ENCODE measurements at places on chromosomes 2 and 18.

DNA sequence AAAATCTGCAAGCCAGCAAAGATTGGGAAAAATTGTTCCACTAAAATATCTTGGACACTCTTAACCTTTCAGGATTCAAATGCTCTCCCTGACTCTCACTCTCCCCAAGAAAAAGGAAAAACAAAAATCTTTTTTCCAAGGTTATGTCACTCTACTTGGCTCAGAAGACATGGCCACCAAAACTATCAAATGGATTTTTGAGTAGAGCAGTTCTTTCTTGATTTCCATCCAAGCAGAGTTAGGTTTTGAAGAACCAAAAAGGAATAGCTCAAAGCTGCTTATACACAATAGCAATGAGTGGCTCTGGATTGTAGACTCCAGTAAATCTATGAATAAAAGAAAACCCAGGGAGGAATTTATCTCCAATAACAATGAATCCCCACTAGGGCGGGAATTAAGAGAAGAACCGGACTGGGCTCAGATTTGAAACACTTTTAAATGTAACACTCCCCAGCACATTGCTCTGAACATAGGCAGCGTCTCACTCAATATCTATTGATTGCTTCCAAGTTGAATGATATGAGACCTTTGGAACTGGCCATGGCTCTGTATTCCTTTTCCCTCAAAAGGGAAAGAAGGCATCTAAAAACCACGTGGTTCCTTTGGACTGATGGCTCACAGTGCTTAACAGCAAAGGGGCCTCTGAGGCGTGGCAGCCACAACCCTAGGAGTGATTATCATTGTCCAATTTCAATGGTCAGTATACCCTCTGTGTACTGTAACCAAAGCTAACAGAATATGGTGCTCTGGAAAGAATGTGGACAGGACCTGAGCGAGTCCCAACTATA, 68.3 kb downstream of the SPRED2 start:
- DNase-seq: no peak

DNA sequence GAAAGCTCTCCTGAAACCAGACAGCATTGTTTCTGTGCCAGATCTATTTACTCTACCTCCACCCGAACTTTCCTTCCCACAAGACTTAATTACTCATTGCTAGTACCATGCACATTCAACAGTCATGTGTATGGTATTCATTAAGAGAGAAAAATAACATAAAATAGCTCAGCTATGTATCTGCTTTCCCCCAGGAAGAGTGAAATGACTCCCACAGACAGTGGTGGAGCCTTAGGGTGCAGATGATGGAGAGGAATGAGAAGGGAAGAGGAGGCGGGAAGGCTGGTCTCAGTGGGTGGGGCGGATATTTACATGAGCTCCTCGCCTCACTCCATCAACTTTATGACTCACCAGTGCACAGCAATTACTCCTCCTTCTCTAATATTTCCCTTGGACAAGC, 724.5 kb downstream of the EPHA4 start:
- DNase-seq: no peak

DNA sequence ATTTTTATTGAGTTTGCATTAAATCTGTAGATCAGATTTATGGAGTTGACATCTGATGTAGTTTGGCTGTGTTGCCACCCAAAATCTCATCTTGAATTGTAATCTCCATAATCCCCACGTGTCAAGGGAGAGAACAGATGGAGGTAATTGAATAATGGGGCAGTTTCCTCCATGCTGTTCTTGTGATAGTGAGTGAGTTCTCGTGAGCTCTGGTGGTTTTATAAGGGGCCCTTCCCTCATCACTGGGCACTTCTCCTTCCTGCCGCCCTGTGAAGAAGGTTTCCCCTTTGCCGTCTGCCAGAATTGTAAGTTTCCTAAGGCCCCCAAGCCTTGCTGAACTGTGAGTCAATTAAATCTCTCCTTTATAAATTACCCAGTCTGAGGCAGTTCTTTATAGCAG, 32.2 kb downstream of the ZC3H15 start:
- DNase-seq: no peak

GRCh38 chr18:57789090-57789489, 14.0 kb downstream of the ATP8B1 start:
- DNase-seq: no peak

DNA sequence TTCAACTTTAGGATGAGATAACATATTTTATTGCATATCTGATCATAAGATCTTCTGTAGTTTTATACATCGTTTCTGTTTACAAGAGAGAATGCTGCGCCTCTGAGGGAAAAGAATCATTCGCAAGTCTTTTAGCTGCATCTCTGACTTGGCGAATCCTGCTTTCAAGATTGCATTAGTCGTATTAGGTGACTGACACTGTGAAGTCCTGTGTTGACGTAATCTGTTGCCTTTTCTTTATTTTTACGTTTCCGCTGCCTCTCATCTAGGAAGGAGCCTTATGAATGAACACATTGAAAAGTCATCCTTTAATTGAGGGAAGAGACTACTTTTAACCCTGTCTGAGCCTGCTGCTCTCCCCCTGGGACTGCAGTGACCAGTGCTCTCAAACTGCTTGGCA, 101.5 kb downstream of the LDLRAD4 start:
- DNase-seq: no peak

GRCh38 chr2:38610851-38611801, 8.4 kb upstream of the HNRNPLL start:
- no peak for DNase-seq

- DNase-seq: no peak
These were observed 3.6 kb upstream of the DOK6 start for GRCh38 chr18:69397096-69397495.

DNA sequence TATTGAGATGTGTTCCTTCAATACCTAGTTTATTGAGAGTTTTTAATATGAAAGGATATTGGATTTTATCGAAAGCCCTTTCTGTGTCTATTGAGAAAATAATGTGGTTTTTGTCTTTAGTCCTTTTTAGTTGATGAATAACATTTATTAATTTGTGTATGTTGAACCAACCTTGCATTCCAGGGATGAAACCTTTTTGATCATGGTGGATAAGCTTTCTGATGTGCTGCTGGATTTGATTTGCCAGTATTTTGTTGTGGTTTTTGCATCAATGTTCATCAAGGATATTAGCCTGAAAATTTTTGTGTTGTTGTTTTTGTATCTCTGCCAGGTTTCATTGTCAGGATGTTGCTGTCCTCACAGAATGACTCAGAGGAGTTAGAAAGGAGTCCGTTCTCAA, 1710.4 kb downstream of the SUCLG1 start:
- DNase-seq: no peak

GRCh38 chr2:209121691-209122090, 302.2 kb upstream of the MAP2 start:
- DNase-seq: no peak

DNA sequence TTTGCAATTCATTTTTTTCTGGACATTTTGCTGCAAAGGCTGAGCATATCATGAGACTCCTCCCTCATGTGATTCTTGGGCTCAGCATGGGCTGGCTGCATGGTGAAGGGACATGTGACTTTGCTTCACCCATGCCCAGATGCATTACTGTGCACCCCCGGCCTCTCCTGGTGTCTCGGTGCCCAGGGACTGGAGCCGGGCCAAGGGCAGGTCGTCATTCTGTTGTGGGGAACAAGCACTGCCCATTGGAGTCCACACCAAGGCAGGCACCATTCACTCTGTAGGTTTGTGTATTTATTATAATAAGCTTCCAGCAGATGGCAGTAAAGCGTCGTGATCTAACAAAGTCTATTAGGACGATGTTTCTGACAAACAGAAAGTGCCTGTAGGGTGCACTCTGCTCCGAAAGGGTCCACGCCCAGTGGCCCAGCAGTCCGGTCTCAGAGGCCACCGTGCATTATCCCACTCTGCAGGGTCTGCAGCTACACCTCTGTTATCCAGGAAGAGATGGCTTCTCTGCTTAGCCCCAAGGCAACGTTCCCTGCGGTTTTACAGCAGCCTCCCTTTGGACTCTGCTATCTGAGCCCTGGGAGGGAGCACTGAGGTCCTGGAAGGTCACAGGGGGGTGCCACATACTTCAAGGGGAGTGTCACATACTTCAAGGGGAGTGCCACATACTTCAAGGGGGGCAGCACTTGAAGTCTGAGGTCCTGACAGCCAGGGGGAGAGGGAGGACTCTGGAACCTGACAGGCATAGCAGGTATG, 219.6 kb downstream of the TSN start:
- no peak for DNase-seq

DNA sequence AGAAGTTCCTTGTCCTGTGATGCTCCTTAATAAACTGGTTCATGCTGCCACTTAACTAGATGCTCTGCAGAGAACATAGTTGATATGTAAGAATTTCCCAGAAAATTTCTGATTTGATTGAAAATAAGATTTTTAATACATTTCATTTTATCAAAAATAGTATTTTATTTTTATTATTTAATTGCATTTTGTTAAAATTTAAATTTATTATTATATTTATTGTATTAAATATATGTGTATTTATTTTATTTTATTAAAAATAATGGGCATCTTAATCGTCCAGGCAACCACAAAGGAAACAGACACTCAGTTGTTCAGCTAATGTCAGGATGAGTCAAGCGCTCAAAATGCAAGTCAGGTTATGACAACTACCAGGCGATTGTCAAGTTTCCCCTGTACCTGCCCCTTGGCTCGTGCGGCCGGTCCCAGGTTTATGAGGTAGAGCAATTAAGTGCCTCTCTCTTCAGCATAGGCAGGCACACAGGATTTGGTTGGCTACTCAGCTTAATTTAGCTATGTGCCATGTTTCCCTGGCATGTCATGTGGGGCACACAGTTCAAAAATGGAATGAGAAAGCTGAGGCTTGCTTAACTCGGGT, 361.2 kb downstream of the RND3 start:
- DNase-seq: no peak

- DNase-seq: peak; percentile 10
These were observed 308.3 kb upstream of the SLC8A1 start for GRCh38 chr2:40760071-40760666.

- DNase-seq: no peak
These were observed 4.3 kb downstream of the SLC39A6 start for GRCh38 chr18:36124841-36125240.

DNA sequence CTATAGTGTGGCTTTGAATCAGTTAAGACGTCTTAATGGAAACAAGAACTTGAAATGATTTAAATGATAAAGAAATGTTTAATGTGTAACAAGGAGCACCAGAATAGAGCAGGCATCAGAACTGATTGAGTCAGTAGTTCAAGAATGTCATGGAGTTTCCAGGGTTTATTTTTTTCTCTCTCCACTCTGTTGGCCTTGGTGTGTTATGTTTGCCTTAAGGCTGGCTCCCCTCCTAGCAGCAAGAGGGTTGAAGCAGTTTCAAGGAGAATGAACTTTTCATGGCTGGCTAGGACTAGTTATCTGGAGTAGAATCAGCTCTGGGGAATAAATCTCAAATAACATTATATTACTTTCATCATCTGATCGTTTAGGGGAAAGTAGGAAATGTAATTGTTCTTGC, 13.4 kb upstream of the GLS start:
- no peak for DNase-seq

DNA sequence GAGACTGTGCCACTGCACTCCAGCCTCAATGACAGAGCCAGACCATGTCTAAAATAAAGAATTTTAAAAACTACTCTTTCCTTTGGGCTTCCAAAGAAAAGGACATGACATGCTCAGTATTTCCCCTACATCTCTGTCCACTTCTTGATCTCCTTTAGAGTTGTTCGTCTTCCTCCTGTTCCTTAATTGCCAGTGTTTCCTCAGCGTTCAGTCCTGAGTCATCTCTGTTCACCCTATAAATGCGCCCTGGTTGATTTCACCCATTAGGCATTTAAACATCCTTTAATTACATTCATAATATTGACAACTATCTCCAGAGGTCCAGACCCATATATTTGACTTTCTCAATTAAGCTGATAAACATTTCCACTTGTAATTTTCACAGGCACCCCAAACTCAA, 64.0 kb downstream of the AAK1 start:
- no peak for DNase-seq

- no peak for DNase-seq
These were observed 516.0 kb upstream of the POU3F3 start for GRCh38 chr2:104337869-104338268.

DNA sequence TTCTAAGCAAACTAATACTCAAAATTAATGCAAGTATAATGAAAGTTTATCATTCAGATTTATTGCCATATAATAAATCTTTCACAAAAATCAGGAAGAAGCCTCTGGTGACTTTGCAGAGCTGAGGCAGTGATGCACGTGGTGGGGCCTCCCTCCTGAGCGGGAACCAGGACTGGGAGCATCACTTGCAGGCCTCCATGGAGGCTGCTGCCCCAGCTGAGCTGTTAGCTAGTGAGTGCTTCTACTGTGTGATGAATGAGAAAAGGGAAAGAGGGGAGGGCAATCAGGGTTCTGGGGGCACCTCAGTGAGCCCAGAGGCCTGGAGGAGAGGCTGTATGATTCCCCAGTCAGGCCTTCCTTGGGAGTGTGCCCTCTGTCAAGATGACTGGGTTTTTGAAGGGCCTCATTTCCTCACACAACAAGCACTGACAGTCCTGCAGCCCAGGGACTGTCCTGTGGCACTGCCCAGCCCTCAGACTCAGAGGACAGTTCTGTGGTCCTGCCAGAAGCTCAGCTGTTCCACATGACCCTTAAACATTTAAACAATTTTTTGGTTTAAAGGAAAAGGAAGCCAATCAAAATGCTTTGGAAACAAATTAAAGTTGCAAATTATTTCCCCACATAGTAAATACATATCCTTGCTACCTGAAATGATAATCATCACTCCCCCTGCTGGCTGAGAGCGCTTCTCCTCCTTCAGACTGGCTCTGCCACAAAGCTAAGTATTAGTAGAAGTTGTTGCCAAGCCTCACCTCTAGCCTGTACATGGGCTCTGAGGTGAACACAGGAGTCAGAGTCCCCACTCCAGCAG, 90.9 kb upstream of the SMAD7 start:
- no peak for DNase-seq

GRCh38 chr2:102141011-102141943, 1.3 kb upstream of the IL1R1 start:
- no peak for DNase-seq

GRCh38 chr2:218386505-218387368, 4.7 kb downstream of the SLC11A1 start:
- no peak for DNase-seq

GRCh38 chr2:38485734-38486133, 108.7 kb upstream of the ATL2 start:
- DNase-seq: no peak

GRCh38 chr2:153819501-153819900, 52.2 kb upstream of the GALNT13 start:
- DNase-seq: no peak

DNA sequence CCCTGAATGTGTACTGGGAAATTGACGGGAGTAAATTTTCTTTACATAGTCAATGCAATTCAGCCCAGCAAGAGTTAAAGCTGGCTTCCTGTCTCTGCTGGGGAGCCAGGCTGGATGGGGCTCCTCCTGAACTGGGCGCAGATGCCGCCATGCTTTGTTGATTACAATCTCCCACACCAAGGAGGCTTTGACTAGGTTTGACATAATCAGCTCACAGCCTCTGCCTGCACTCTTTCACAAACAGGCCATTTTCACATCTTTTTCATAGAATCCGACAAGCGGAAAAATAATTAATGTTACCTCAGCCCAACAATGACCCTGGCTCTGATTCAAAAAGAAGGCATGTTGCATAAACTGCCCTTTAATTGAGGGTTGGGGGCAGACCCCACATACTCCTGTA, 54.3 kb downstream of the FOXI3 start:
- no peak for DNase-seq

Measured in NCI-H187 (cell line).